ENCODE measurements at places on chromosomes 4 and X.

GRCh38 chr4:68062501-68062900 lies 67.2 kb downstream of the TMPRSS11F start:
- DNase-seq, result no peak

GRCh38 chr4:7841071-7841470 lies 98.6 kb downstream of the AFAP1 start:
- no peak for DNase-seq

GRCh38 chr4:40227284-40227683 lies 30.5 kb downstream of the RHOH start:
- DNase-seq, result no peak

DNA sequence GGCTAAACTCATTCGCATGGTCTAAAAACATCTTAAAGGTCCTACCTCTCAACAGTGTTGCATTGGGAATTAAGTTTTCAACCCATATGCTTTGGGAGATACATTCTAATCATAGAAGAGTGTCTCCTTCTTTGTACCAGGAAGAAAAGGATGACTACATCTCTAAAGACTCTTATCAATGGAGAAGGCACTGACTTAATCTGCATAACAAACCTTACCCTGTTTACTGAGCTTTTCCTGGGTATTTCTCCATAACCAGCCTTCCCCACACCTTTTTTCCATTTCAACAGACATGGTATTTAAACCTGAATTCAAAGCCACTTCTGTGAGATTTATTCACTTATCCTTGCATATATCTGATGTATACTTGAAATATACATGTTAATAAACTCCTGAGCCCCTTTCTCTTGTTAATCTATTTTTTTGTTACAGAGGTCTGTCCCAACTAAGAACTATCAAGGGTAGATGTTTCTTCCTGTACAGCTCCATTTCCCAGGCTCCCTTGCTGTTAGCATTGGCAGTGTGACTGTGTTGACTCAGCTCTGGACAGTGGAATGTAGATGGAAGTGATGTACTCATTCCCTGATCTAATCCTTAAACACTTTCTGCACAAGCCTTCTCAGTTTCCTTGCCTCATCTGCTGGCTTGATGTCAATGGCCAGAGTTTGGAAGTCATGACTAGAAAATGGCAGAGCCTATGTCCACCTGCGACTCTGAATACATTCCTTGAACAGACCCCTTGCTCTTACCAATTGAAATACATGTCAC lies 148.9 kb upstream of the CPEB2 start:
- no peak for DNase-seq

GRCh38 chr4:68184923-68185322 lies 55.3 kb upstream of the TMPRSS11F start:
- no peak for DNase-seq

DNA sequence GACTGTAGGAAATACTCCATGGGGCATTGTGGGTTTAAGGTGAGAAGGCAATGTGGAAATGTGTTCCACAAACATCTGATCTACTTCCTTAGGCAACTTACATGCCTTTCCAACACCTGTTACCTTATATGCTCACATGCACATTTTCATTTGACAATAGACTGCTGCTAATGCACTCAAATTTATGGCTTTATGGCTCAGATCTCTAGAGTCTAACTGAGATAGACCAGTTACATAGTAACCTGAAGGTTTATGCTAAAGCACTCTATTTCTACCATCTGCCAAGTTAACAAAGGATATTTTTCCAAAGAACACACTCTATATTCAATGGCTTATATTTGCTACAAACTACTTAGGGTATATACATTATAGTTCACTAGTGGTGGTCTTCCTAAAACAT lies 969.0 kb downstream of the TECRL start:
- DNase-seq, result no peak

- DNase-seq, result peak; percentile 3
These were observed 17.0 kb downstream of the LAMP2 start for GRCh38 chrX:120452131-120452530.

- no peak for DNase-seq
These were observed 101.9 kb downstream of the PCDH7 start for GRCh38 chr4:30821859-30822612.

DNA sequence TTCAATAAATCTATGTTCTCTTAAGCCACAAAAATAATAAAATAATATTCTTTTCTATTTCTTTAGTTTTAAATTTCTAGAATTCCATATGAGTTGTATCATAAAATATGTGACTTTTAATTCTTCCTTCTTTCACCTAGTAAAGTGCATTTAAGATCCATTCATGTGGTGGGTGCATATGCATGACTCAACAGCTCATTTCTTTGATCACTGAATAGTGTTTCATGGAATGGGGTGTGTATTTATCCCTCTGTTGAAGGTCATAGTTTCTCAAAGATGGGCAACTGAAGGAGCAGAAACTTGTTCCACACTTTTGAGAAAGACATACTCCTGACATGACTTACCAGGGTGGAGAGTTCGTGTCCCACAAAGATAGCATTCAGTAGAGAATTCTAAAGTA lies 1230.3 kb upstream of the AGA start:
- no peak for DNase-seq

DNA sequence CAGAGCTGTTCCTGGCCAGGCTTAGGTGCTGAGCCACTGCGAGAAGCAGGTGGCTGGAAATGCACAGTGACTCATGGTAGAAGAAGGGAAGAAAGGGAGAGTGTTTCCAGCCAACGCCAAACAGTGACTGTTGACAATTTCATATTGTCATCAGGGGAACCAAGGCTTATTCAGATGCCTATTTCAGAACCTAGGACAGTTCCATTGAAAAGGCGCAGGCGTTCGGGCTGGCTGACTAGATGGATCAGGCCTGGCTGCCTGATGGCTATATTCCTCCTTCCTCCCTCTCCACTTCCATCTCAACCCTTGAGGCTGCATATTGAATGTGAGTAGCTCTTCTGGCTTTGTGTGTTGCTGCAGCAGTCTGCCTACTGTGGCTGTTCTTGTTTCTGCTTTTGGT lies 73.0 kb upstream of the FRMPD4 start:
- DNase-seq, result no peak

DNA sequence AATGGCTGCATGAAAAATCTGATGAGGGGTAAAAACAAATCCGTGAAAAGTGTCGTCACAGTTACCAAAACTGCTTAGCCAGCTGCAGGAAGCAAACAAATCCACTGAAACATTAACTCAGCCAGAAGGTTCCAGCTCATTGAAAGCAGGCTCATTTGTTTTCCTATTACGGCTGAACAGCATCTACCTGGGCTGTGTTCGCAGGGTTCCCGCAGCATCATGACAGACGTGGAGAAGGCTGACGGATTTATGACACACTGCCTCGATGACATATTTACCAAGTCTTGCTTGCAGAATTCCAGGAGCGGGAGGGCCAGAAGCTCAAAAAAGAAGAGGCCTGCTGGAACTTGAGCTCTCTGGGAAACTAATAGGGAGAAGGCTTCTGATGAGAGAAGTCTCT lies 781.1 kb downstream of the RAB28 start:
- DNase-seq, result no peak

DNA sequence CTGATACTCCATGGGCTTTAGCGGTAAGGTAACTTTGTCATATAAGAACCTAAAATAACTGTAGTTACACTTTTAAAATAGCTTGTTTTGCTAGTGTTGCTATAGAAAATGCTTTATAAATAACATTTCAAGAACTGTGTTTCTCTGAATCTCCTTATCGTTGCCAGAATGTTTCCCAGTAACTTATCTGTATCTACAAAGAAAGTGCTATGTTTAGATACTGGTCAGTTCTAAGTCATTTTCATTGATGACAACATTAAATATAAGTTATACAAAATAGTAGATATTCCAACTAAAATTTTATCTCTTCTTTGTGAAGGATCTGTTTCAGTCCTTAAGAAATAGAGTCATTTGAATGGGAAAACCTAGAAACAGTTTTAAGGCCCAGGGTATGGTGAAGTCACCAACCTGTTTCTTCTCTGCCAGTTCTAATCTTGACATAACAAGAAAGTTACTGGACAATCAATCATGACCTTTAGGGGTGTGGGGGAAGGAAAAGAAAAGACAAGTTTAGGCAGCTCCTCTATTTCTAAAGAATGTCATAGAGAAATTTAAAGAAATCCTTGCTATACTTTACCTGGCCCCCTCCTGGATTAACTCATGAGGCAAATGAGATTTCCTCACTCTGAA lies 425.9 kb downstream of the RPA4 start:
- no peak for DNase-seq

DNA sequence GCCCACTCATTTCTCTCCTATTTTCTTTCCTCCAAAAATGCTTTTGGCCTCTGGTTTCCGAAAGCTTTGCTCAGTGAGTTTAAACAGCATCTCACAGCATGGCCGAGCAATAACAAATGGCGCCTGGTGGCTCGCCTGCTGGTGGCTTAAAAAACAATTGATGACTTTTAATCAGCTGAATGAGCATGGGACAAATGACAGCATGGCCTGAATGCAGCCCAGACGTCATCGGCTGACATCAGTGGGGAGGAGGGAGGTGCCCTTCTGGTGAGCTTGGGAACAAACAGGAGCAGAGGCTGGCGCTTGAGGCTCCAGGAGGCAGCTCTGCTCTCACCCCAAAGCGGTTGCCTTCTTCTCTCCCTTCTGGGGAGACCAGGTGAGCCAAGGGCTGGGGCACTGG lies 286.4 kb downstream of the BCOR start:
- no peak for DNase-seq

GRCh38 chr4:119093042-119093827 lies 42.4 kb upstream of the MYOZ2 start:
- no peak for DNase-seq

GRCh38 chrX:30364229-30364628 lies 55.0 kb upstream of the NR0B1 start:
- DNase-seq, result peak; percentile 86

DNA sequence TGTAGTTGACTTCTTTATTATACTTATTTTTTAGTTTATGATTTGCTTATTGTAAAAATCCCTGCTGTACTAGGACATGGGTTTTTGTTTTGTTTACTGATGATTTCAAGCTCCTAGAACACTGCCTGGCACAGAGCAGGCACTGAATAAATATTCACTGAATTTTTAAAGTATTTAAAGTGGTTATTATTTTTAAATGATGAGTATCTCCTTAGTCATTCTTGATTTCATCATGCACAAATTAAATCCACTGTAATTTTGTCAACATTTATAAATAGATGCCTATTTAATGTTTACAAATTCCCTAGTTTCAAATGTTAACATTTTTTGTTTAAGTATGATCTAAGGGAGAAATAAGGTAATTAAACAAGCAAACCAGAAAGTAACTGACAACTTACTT lies 367.9 kb upstream of the SLIT2 start:
- DNase-seq, result no peak

GRCh38 chrX:130607431-130607830 lies 205.6 kb downstream of the RBMX2 start:
- DNase-seq, result no peak

DNA sequence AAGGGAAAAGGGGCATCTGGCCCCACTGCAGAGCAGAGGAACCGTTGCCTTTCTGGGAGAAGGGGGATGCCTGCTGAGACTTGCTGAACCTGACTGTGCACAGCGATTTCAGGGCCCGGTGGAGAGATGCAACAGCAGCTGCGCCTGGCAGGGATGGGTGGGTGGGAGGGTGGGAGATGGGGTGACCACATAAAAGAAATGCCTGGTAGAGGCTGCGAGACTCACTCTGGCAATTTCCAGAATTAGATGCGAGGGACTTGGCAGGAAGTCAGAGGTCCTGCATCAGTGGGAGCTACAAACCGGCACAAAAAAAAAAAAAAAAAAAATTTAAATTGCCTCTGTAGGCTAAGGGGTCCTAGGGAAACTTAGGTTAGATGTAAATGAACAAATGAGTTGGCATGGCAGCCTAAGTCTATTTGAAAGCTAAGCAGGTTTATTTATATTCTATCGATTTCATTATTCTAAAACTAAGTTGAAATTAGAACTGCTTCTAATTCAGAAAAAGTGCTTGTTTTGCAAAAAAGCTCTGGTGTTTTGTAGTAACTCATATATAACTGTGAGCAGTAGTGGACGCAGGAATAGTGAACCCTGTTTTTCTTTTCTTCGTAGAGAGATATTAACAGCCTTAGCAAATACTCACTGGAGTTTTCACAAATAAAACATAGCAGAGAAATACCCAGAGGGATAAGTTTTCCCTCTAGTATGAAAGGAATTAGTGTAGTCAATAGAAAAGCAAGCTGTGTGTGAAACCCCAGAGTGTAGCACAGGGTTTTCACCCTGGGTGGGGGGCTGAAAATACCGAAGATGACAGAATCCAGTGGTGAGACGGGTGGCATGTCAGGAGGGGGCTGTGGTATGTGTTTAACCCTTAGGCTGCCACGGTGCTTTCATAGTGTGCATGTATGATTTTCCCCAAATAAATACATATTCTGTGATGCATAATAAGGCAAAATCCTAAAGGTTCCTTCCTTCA lies 130.1 kb downstream of the EGF start:
- no peak for DNase-seq

DNA sequence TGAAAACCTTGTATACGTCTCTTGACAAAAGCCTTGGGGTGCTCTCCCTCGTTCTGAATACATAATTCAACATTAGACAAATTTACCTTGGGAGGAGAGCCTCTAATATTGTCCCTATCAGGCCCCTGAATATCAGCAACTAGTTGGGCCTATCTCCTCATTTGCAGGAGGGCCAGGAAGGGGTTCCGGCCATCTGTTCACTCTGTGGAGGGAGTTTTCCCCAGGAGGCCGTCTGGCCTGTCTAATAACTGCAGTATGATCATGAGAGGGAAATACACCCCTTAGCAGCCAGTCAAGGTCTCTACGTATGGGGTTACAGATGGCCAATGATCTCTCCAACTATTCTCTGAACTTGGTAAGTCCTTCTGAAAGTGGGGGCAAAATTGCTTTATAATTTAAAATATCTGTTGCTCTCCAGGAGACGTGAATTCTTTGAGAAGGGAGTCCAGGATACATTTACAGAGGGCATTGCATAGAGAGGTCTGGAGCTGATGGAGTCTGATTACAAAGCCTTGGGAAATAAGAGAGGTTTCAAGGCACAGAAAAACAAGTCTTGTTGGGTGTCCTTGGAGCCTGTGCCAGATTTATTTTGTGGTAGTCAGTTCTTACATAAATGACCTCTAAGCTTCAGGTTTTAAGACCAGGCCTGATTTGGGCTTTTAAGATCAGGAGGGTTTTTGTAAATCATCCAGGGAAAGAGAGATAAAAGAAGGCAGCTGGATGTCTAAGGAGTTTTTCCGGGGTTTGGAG lies 48.2 kb upstream of the UXT start:
- DNase-seq, result no peak

GRCh38 chr4:81459228-81459627 lies 12.5 kb downstream of the RASGEF1B start:
- no peak for DNase-seq

DNA sequence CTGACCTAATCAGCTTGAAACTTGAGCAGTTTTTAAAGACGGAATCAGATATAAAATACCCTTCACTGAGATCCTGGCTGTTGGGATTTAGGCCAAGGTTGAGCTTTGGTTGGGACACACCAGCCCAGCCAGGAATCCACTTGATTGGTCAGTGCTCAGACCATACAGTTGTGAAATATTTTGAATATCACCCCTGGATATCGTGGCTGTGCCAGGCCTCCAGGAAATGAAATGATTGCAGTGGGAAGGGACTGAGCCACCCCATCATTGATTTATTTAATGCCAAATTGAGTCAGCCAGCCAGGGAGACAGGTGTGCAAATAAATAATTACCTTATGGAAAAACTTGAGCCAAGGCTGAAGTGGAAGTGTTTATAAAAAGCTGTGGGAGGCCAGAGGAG lies 128.4 kb upstream of the SCML1 start:
- peak; percentile 59 for DNase-seq

GRCh38 chrX:123361371-123361770 lies 177.3 kb downstream of the GRIA3 start:
- DNase-seq, result no peak

GRCh38 chr4:140635606-140636005 lies 66.8 kb upstream of the UCP1 start:
- DNase-seq, result no peak

- DNase-seq, result peak; percentile 92
These were observed 83.8 kb upstream of the MAML3 start for GRCh38 chr4:140237616-140238350.

Data from NCI-H1417 treated with DMSO at 0.1 percent for 48 hours (cell line).